ENCODE measurements at places on chromosomes 6 and 20.

- DNase-seq, result no peak
Measured at GRCh38 chr20:47353692-47354463, 2.6 kb downstream of the ZMYND8 start.

GRCh38 chr6:156308604-156309003, 468.6 kb upstream of the ARID1B start:
- no peak for DNase-seq

- DNase-seq, result no peak
Measured at GRCh38 chr6:157527471-157527907, 146.5 kb downstream of the ZDHHC14 start.

- no peak for DNase-seq
Measured at GRCh38 chr6:116060572-116061283, at the start of gene FRK. Gene FRK, minus strand, starts transcription at chr6:116060891. Its CDS starts 580 bp downstream, at chr6:116060311.

- peak; percentile 25 for DNase-seq
Measured at GRCh38 chr6:30044630-30045029, 16.4 kb upstream of the POLR1H start.

DNA sequence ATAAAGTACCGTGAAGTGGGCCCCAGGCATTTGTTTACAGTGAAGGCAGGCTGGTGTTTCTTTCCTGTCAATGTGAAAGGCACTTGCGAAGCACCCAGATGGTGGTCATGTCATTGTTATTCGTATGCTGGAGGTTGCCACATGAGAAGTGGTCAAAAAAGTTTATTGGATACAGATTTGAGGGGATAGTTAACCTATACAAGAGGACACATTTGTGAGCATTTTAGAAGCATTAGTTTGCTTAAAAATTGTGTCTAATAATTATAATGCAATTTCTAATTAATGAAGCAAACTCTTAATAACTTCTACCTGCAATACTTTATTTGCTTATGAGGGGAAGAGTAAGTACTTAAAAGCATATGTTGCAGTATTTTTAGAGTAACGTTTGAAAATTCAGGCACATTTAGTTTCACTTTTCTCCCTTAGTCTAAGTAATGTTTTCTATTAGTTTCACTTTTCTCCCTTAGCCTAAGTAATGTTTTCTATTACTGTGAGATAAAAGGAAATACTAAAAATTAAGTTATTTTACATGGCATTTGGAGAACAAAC, 120.7 kb upstream of the CLDN20 start:
- no peak for DNase-seq

DNA sequence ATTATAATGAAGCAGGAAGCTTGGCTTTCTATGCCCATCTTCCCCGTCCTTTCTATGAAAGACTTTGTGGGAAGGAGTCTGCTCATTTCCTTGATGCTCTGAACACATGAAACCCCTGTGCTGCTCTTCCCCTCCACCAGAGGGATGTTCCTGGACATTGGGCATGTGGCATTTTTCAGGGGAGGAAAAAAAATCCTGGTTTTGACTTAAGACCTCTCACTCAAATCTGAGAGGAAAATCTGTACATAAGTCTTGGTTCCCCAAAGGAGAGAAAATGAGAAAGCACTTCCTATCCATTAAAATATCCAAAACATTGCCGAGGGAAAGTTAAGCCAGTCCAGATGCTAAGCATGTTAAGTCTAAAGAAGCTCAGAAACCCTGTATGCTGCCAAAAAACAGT, 393.0 kb downstream of the PAX1 start:
- no peak for DNase-seq

- no peak for DNase-seq
Measured at GRCh38 chr20:39338469-39339376, 376.6 kb downstream of the DHX35 start.

GRCh38 chr20:2140561-2140960, 38.9 kb downstream of the STK35 start:
- peak; percentile 23 for DNase-seq

- DNase-seq, result no peak
Measured at GRCh38 chr20:45860560-45861220, 3.3 kb downstream of the ZSWIM3 start.

- no peak for DNase-seq
Measured at GRCh38 chr6:121971931-121972335, 427.5 kb upstream of the HSF2 start.

GRCh38 chr6:136701045-136701444, 91.2 kb downstream of the MAP3K5 start:
- no peak for DNase-seq

DNA sequence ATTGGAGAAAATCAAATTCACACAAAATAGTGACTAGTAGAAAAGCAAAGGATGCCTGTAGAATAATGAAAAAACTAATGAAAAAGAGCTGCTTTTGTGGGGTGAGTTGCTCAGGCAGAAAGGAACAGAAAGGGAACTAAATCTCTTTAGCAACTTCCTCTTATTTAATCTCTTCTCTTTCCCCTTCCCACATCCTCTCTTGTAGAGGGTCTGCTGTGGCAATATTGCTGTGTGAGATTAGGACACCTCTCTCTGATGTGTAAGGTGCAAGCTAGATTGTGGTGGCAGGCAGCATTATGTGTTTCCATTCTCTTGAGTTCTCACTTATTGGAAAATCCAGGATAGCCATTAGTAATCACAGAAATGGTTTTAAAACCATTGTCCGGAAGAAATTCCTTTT, 49.7 kb downstream of the SYNE1 start:
- DNase-seq, result no peak

DNA sequence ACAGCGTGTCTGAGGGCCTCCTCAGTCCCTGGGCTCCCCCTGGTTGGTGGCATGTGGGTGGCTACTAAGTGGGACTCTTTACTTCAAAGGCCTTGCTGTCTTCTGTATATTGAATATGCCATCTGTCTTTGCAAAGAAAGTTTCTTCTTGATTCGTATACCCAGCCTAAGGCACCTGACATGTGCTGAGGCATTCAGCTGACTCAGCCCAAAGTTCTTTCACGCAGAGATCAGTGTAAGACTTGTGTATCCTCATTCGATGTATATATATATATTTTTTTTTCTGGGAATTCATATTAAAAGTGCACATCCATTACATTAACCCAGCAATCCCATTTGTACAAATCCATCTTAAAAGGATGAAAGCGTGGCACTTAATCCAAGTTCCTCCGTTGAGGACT, 115.1 kb upstream of the PMEPA1 start:
- no peak for DNase-seq

DNA sequence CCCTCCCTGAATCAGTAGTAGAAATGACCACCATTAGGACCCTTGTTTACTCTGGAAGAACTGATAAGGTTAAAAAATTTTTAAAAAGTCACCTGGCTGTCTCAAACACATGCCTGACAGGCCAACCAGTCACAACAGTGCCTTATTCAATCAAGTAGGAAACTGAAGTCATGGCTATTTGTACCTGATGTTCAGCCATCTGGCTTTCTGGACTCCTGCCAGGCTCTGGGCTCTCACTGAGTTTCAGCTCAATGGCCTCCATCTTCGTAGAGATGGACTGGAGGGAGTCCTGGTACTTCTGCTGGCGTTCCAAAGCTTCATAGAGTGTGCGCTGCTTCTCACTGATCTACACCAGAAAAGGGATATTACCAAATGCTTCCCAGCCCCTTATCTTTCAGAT, 343.8 kb downstream of the SYNE1 start:
- DNase-seq, result no peak

DNA sequence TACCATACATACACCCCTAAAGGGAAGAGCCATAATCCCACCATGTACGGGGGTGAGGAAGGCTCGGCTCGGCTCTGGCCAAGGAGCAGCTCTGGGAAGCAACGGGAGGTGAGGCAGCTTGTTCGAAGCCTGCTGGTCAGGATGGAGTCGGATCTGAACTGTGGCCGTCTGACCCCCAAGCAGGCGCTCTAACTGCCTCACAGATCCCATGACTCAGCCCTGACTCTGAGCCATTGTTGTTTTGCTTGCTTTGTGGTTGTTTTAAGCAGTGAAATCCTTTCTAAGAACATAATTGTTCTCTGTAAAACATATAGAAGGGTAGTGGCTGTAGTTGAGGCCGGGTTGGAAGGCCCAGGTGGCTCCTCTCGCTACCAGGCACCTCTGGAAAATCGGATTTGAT, 10.9 kb downstream of the C6orf132 start:
- no peak for DNase-seq

DNA sequence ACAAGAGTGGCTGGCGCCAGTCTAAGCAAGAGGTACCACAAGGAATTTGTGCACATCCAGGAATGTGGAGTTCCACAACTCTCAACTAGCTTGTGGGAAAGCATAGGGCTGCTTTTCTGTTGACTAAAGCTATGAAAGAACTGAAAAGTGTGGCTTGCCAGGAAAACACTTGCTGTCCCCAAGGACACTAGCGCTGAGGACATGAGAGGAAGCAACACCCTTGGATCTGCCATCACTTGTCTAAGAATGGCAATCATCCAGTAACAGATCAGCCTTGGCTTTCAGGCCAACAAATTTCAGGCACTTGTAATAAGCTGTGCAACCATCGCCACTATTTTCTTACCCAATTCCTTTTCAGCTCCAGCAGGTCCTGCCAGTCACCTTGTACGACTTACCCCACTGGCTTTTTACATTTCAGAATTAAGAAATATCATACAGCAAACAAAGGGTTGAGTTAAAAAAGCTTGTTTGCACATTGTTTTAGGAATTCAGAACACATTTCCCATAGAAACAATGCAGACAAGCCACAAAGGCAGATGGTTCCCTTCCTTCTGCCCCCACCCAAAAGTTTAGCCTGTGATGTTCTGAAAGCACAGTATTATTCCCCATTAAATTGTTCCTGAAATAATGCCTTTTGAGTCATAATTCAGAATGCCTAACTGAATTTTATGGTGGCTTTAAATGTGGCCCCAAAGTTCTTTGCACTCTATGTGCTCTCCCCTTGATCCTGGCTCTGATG, 57.9 kb upstream of the SSTR4 start:
- no peak for DNase-seq

DNA sequence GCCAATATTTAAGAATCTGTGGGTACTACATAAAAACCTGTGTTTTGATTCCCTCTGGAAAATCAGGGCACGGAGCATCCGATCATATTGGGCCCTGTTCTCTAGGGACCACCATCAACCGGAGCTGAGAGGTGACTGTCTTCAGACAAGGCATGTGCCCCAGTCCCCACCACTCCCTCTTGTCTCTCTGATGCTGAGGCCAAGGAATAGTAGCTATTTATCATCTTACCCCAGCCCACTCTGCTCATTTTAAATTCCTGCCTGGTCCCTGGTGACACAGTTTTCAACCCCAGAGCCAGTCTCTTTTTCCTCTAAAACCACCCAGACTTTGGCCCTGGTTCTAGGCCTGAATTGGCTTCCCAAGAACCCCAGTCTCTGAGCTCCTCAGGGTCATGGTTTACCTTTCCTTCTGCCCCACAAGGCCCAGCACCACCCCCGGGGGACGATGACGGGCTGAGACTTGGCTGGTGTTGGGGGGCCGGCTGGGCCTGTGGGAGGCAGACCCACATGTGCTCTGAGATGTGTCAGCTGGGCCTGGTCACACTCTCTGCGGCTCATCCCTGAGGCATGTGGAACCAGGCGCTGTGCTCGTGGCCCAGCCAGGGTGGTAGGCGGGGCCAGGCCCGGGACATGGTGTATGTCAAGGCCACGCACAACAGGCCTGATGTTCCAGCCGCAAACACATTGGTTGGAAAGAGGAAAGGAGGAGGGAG, 114.4 kb downstream of the CEBPB start:
- DNase-seq, result peak; percentile 97

GRCh38 chr6:112257178-112257855, 3.0 kb upstream of the LAMA4 start:
- DNase-seq, result no peak

GRCh38 chr20:15446373-15446772, 1109.0 kb upstream of the FLRT3 start:
- no peak for DNase-seq

- DNase-seq, result no peak
Measured at GRCh38 chr6:159014406-159014805, 14.4 kb upstream of the RSPH3 start.

DNA sequence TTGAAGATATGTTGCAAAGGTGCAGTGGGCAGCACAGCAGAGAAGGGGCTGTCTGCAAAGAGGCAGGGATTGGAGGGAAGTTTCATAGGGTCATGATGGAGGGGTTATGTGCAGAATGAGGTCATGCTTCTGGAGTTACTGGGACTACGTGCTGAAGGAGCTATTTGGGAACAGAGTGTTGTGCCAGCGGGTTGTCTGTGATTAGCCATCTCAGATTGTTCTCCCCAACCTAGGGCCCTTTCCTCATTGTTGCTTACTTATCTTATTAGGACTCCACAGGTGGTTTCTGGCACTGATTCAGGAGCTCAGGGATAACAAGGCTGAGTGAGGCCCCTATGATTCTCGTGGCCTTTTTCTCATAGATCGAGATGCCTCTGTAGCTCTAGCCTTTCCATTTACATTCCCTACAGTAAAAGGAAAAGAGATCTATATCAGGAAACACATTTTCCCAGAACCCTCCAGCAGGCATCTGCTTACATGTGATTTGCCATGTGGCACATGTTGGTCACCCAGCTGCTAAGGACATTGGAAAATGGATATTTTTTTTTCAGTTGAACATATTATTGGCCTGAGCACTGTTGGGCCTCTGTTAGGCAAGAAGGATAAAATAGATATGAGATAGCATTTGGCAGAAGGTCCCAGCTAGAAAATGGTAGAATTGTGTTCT, 429.6 kb upstream of the PLCB4 start:
- DNase-seq, result no peak

DNA sequence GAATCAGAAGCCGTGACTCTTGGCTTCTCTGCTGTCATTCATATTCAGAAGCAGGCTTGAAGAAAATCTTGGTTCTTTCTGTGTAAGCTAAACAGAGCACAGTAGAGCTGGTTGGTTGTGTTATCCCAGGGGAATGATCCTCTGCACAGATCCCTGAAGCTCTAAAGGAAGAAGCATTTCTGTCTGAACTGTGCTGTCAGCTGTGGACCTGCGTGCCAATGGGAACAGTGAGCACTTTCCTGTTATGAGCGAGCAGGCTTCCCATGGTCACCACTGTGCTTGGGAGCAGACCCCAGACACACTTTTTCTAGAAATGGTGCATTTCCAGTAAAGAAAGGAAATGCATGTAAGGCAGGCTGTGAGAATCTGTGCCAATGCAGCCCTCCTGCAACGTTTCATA, 490.2 kb downstream of the EPM2A start:
- DNase-seq, result no peak

- DNase-seq, result no peak
Measured at GRCh38 chr20:32319100-32319499, 39.0 kb upstream of the ASXL1 start.

DNA sequence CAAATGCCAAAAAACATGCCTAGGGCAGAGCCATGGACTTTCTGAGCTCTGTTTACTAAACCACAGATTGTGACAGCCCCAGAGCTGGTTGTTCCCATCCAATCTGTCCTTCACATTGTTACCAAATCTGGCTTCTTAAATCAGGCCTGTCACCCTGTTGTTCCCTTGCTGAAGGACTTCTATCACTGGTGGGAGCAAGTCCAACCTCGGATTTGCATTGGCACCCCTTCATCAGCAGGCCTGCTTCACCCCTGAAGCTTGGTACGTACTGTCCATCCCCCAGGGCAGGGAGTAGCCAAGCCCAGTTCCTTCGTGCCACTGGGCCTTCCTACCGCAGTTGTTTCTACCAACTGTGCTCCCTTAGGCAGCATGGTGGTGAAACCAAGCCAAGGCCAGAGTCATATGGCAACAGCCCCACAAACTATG, 357.3 kb upstream of the JARID2 start:
- no peak for DNase-seq

Measured in GM04504 (cell line).